ENCODE measurements at places on chromosomes 4 and X. TPM values are rescaled to one million over a fixed set of nuclear protein-coding genes. Genes with fewer than 3 reads are reported as not detected.

DNA sequence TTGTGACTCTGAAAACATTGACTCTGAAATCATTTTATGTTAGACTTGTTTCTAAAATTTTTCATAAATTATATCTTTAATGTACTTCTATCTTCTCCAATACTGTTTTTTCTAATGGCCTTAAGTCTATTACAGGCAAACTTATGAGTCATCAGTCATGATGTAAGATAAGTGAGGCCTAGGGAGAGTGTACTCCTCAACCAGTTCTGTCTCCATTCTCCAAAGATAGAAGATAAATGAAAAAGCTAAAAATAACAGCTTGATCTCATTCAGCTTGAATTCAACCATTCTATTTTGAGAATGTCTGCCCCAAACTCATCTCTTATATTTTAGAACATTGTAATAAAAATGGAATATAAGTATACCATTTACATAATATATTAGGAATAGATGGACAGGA, 34.5 kb downstream of the STBD1 start:
- peak; percentile 35 for DNase-seq

GRCh38 chrX:46447384-46447783, 97.8 kb downstream of the ZNF674 start:
- peak; percentile 24 for DNase-seq

CT55 gene
- not detected for total RNA-seq

RAB41 gene
- total RNA-seq, result not detected

- no peak for DNase-seq
Observed at GRCh38 chr4:80897537-80898303, 132.8 kb upstream of the BMP3 start.

DNA sequence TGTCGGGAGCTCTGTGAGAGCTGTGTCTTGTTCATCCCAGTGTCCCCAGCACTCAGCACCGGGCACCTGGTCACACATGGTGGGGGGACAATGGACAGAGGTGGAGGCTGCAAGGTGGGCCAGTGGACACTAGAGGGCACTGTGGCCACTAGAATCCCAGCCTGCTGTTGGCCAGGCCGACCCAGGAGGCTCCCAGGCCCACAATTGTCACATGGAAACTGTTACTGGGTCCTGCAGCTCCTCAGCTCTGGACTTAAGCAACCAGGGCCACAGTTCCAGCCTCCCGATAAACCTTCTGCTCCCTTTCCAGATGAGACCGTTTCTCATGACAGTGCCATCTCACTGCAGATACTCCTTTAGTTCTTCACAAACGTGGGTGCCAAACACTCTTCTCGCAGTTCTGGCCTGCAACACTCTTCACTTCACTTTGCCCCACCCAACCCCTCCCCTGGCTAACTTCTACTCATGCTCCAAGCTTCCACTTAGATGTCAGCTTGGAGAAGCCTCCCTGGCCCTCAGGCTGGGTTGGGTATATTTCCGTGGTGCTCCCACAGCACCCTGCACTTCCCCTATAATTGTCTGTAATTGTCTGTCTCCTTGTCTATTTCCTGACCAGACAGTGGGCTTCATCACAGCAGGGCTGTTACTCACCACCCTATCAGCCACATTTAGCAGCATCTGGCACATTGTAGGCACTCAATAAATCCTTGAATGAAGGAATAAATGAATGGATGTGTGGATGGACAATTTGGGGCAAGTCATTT, 3.5 kb upstream of the IQSEC2 start:
- DNase-seq, result peak; percentile 73

DNA sequence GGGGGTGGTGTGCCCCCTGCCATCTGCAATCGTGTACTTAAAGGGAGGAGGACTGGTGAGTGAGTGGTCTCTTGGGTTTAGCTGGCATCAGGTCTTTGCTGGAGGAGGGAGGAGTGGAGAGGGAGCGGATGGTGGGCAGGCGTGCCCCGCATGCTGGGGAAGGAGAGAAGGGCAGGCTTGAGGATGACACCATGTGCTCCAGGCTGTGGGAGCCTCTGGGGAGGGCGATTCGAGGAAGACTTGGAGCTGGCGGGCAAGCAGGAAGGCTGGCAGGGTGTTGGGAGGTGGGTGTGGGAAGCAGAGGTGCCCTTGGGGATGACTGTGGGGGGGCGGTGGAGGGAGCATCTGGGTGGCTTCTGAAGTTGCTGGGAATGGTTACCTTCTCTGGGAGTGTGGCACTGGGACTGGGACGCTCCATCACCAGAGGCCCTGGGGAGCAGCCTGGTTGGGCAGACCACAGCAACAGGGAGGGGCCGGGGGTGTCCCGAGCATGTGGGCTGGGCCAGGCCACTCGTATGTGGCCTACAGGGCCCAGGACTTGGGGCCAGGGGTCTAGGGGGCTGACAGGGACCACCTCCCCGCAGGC, 30.8 kb upstream of the AFAP1 start:
- DNase-seq, result no peak

DNA sequence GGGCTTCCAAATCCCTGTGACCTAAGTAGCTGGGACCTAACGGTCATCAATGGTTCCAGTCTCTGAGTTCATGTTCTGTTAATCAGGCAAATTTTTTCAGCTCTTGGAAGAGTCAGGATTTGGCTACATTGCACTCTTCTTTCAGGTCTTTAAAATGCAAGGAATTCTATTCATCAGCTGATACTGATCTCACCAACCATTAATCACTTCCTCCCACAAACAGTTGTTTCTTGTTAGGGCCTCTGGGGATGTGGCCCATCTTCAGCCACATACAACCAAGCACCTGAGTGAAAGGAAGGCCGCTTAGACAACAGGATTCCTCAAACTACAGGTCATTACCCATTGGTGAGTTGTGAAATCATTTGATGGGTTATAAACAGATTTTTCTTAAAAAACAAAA, 71.7 kb downstream of the FANCB start:
- peak; percentile 62 for DNase-seq

- no peak for DNase-seq
Observed at GRCh38 chr4:42671431-42672194, 14.7 kb upstream of the ATP8A1 start.

GRCh38 chrX:21725496-21725895, 32.4 kb downstream of the SMPX start:
- DNase-seq, result peak; percentile 66

GRCh38 chr4:106583567-106583966, 215.0 kb upstream of the GIMD1 start:
- peak; percentile 81 for DNase-seq
